Esophagus squamous epithelium (tissue), 5 donors: ENCODE measurements at places on chromosomes 4 and X.

GRCh38 chr4:19478791-19479190 lies 772.9 kb upstream of the SLIT2 start:
- DNase-seq = no peak

DNA sequence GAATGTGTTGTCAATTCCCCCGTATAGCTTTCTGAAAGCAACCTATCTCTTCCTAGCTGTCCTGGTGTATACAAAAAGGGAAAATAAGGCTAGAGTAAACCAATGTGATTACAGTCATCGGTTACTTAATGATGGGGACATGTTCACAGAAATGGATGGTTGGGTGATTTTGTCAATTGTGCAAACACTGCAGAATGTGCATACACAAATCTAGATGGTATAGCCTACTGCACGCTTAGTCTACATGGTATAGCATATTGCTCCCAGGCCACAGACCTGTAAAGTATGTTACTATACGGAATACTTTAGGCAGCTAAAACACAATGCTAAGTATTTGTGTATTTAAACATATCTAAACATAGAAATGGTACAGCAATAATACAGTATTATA lies 5.1 kb downstream of the DTHD1 start:
- DNase-seq = no peak

- no peak for DNase-seq
These were observed 67.1 kb downstream of the PGRMC2 start for GRCh38 chr4:128220286-128221235.

GRCh38 chrX:135893294-135893817 lies at the start of the genes CT45A10 and SAGE1:
TSS of gene CT45A10 (minus strand) at chrX:135893444. CDS start at chrX:135885344, 8,100 bp downstream.
TSS of gene SAGE1 (plus strand) at chrX:135893716. CDS start at chrX:135896243, 2,527 bp downstream.
- no peak for DNase-seq

DNA sequence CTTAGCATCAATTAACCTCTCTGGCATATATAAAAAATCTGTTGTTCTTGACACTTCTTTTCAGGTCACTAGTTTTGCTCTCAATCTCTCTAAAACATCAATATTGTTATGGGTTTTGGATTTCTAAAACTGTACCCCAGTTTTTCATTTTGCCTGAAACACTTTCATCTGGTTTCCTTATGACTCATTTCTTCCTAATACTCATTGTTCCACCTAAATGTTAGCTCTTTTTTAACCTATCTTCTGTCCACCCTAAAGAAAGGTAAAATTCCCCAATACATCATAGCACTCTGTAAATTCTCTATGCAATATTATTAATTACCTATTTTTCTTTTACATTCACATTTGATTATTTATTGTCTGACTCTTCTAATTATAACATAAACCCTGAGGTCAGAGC lies 575.5 kb upstream of the NDST4 start:
- DNase-seq = no peak
